ENCODE measurements at places on chromosomes 16 and 17.

- no peak for DNase-seq
Observed at GRCh38 chr16:72932050-72932449, 115.9 kb downstream of the ZFHX3 start.

- DNase-seq = no peak
Observed at GRCh38 chr17:6587310-6587709, 31.0 kb upstream of the PITPNM3 start.

GRCh38 chr16:1278477-1278876 lies 22.6 kb downstream of the TPSD1 start:
- DNase-seq = no peak

DNA sequence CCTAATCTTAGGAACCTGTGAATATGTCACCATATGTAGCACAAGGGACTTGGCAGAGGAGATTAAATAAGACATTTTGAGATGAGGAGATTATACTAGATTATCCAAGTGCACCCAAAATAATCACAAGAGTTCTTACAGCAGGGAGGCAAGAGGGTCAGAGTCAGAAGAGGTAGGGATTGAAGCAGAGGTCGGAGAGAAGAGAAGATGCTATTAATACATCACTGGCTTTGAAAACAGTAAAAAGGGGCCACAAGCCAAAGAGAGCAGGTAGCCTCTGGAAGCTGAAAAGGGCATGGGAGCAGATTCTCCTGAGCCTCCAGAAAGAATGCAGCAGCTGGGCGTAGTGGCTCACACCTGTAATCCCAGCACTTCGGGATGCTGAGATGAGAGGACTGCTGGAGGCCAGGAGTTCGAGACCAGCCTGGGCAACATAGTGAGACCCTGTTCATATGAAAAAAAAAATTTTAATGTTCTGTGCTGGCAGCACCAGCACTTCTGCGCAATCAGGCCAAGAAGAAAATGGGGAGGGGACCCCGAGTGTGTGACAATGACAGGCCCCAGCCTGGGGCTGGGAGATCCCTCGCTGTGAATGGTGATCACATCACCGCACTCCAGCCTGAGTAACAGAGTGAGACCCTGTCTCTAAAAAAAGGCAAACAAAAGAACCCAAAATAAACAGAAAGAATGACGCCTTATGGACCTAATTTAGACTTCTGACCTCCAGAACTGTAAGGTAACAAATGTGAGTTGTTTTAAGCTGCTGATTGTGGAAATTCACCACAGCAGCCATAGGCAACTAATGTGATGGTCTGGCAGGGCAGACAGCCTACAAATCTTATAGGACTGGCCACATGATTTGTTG lies 275.4 kb downstream of the MRTFB start:
- DNase-seq = no peak

- DNase-seq = no peak
Observed at GRCh38 chr17:40548982-40549685, 16.1 kb downstream of the CCR7 start.

GRCh38 chr16:568401-569258 lies 1.1 kb upstream of the PIGQ start:
- peak; percentile 93 for DNase-seq

GRCh38 chr17:78267253-78268073 lies 36.0 kb downstream of the TMEM235 start:
- DNase-seq = peak; percentile 70

DNA sequence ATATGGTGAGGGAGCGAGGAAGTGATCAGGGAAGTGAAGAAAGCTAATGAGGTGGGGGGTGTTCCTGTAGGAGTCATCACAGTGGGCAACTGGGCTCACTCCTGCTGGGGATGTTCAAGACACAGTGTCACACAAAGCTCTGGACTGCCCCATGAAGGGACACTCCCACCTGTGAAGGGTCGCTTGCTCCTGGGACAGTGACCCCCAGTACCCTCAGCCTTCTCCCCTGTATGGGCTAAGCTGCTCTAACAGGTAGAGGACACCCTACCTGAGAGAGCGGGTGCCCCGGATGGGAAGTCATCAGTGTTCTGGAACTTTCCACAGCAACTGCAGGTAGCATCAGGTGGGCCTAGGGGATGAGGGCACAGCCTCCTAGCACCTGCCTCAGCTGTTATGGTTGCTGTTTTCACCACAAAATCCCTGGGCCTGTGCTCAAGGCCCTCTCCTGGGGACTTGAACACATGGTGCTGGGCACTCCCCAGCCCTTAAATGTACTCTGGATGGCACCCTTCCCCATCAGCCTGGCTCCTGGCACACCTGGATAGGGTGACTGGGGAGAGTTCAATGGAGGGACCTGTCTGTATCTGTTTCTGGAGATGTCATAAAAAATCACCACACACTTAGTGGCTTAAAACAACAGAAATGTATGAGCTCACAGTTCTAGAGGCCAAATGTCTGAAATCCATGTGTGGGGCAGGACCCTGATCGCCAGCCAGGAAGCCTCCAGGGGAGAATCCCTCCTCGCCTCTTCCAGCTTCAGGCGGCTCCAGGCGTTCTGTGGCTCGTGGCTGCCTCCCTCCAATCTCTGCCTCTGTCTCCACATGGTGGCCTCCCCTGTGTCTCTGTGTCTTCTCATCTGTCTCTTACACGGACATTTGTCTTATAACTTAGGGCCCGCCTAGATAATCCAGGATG lies 104.0 kb upstream of the CDH5 start:
- no peak for DNase-seq

- no peak for DNase-seq
Observed at GRCh38 chr16:35523991-35524390, 2064.6 kb downstream of the TP53TG3F start.

DNA sequence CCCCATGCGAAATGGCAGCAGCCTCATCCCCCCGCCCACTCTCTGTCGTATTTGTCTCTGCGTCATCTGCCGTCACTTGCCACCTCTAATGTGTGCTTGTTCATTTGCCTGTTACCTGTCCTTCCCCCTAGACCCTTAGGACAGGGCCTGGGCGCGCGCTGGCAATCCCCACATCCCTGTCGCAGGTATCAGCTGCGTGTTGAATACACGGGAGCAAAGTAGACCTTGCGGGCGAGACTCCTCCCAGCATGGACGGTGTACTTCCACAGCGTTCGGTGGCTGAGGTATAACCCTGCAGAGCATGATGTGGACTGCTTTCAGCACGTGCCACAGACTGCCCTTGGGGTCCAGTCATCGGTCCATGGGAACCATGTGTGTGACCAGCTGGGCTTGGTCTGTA lies 170.1 kb upstream of the CHMP6 start:
- DNase-seq = no peak

- DNase-seq = peak; percentile 87
Observed at GRCh38 chr17:46044286-46044928, 45.4 kb downstream of the STH start.

- DNase-seq = peak; percentile 23
Observed at GRCh38 chr17:73091770-73092522, 542 bp downstream of the SLC39A11 start.

DNA sequence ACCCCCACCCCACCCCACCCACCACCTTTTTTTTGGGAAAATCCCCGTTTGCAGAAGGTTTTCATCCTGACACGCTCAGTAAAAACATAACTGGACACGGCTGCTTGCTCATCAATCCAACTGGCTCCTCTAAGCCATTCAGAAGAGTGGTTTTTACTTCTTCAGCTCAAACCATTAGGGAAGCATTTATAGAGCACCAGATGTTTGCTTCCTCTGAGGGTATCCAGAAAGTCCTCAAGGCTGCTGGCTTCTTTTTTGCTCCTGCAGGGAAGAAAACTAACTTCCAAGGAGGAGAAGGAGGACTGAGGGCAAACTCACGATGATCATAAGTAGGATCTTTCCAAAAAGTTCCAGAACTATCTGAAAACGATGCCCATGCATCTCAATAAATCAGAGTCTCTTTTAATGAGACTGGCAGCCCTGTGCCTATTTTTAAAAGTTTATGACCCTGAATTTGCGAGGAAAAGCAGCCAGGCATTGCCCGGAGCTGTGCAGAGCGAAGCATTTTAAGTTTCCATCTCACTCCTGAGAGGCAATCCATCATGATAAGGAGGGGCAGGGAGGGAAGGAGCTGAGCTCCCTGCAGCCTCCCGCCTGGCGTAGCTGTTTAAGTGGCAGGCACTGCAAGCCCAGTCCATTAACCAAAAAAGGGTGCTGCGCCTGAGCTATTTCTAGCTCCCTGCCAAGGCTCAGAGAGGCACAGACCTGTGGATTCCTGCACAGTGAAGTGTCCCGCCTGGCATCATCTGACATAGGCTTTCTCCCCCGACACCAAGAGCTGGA lies 146.3 kb upstream of the FOXF1 start:
- no peak for DNase-seq

GRCh38 chr16:68984467-68984866 lies 121.0 kb upstream of the HAS3 start:
- DNase-seq = no peak

DNA sequence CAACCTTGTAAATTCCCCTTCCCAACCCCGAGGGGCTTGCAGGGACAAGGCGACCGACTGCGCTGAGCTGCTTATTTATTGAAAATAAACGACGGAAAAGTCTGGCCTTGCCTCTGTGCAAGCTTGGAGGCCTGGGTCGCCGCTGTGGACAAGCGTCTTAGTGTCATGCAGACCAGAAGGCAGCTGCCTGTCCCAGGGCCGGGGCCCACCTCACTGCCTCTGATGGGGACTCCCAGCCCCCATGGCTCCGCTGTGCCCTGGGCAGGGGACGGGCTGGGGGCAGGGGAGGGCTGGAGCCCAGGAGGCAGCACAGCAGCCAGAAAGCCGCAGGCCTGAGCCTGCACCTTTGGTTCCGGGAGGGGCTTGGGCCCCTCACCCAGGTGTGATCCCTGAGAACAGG lies 20.7 kb downstream of the RABEP2 start:
- DNase-seq = no peak

DNA sequence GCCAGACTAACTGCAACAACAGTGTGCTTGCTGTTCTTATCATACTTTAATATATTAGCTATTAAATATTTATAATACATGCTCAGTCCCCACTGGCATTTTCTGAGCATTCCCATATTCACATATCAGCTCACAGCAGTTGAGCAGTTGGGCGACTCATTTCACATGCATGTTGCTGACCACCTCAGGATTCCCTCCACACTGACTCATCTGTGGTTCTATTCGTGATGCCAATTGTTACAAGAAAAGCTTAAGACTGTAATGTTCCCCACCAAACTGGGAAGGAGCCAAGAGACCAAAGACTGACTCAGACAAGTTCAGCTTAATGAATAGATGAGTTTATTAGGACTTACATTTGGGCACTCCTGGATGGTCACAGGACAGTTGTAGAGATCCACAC lies 100.3 kb upstream of the KIF2B start:
- DNase-seq = no peak

GRCh38 chr16:86980644-86981043 lies 336.5 kb downstream of the C16orf95 start:
- DNase-seq = no peak

DNA sequence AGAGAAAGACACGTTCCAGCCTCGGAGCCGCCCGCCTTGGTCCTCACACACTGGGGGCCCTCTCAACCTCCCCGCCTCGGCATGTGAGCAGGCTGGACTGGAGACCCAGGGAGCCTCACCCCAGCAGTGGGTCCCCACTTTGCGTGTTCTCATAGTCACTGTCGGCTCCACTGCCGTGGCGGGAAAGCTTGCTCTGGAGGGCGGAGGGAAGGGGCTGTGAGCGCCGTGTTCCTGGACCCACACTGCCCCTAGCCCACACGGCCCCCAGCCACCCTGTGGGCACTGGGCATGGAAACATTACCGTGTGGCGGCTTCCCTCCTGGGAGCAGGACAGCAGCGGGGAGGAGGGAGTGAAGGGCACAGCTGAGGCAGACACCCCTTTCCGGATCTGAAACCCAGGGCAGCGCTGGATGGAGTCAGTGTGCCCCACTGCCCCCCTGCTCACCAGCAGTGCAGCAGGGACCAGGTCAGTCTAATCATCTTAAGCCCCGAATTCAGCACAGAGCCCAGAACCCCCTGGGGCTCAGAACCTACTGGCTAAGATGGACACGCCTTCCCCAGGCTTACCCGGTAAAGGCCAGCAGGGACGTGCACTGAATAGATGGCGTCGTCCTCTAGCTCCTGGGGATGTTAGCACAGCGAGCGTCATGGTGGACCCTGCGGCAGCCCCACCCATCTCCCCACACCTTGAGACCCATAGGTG lies 7.2 kb downstream of the TP53I13 start:
- no peak for DNase-seq

DNA sequence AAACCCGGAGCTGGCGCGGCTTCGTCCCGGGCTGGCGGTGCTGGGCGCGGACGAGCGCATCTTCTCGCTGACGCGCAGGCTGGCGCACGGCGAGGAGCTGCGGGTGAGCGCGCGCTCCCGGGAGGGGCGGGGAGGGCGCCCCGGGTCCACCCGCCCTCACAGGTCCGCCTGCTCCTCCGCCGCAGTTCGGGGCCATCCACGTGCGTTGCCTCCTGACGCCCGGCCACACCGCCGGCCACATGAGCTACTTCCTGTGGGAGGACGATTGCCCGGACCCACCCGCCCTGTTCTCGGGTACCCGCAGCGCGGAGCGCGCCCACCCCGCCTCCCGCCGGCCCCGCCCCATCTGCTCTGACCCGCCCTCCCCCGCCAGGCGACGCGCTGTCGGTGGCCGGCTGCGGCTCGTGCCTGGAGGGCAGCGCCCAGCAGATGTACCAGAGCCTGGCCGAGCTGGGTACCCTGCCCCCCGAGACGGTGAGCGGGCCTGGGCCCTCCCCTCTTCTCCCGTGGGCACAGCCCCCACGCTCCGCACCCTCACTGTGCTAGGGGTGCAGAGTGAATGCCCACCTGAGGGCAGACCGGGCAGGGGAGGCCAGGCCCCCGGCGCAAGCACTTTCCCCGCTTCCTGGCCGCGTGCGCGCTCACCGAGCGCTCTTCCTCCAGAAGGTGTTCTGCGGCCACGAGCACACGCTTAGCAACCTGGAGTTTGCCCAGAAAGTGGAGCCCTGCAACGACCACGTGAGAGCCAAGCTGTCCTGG lies 1.4 kb downstream of the HAGHL start:
- DNase-seq = peak; percentile 88

DNA sequence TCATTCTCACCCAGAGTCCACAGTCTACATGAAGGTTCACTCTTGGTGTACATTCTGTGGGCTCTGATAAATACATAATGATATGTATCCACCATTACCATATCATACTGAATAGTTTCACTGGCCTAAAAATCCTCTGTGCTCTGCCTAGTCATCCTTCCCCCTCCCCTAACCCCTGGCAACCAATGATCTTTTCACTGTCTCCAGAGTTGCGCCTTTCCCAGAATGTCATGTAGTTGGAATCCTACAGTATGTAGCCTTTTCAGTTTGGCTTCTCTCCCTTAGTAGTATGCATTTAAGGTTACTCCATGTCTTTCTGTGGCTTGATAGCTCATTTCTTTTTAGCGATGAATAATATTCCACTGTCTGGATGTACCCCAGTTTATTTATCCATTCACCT lies 101.3 kb downstream of the NOG start:
- no peak for DNase-seq

DNA sequence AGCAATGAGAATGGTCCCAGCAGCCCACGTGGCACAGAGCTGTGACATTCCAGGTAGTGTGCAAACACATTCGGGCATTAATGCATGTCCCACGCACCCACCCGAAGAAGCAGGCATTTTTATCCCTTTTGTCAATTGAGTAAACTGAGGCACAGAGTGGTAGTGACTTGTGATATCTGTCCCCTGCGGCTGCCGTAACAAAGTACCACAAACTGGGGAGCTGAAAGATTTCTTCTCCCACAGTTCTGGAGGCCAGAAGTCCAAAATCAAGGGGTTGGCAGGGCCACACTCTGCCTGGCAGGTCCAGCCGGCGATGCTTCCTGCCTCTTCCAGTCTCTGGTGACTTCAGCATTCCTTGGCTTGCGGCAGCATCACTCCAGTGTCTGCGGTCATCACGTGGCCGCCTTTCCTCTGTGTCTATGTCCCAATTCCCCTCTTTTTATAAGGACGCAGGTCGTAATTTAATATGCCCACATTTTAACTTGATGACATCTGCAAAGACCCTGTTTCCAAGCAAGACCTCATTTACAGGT lies 221.9 kb upstream of the GSE1 start:
- no peak for DNase-seq

GRCh38 chr16:354291-354881 lies 1.9 kb upstream of the AXIN1 start:
- DNase-seq = no peak

Measured in hematopoietic multipotent progenitor cell treated with erythropoietin and hydrocortisone succinate and interleukin-3 and kit ligand, for 8 days (in vitro differentiated cells).